SK-N-MC (cell line): ENCODE measurements at places on chromosomes 2 and 18.

- no peak for DNase-seq
Measured at GRCh38 chr2:69089998-69090397, 77.0 kb downstream of the ANTXR1 start.

DNA sequence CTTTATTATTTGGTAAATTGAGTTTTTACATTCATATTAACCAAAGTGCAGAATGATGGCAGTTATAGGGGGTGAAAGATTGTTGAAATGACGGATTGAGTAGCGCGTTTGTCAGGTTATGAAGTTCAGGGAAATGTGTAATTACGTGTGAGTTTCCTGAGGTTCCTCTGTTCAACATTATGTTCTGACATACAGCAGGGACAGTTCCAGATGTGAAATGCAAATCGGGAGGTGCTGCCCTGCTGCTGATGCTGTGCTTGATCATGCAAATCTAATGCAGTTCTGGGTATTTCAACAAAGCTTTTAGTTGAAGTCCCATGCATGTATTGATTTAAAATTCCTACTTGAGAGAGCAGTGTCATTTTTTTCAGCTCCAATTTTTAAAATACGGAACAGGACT lies 57.9 kb downstream of the CDH7 start:
- no peak for DNase-seq

DNA sequence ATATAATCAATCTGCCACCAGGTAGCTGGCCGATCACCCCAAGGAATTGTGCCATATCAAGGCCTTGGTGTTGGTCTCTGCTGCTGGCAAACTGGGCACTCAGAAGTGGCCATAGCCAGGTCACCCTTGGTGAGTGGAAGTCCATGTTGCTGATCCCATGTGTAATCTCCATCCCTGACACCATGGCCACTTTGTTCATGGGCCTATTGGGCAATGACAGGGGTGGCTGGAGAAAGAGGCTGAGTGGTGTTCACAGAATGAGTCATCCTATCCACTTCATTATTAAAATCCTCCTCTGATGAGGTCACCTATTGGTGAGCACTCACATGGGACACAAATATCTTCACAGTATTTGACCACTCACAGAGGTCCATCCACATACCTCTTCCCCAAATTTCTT lies 26.7 kb upstream of the CD226 start:
- no peak for DNase-seq

DNA sequence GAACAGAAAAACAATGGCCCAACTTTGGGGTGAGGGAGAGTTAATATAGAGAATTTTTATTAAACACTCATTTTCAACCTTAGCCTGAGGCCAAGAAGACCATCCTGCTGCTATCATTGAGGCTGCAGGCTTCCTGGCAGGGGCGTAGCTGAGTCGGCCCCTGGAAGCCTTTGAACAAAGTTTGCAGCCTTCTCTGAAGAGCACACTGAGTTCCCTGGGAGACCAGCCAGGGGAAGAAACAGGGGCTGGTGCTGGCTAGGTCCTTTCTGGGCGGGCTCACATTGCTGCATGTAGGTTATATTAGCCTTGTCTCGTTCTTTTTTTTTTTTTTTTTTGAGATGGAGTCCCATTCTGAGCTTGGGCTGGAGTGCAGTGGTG lies 126.8 kb upstream of the HS6ST1 start:
- no peak for DNase-seq

DNA sequence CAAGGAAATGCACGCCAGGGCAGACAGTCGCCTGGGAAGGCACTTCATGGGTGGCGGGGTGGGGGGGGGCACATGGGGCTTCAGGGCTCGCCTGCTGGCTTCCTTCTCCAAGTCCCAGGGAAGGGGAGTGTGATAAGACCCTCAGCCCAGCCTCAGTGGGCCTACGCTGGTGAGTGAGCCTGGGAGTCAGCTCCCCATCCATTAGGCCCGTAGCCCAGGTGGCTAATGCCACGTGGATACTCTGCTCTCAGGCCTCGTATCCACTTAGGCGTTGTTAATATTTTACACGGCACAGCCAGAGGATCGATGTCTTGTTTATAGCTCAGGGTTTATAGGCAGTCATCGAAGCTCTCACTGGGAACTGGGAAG lies 47.1 kb downstream of the KCNIP3 start:
- no peak for DNase-seq

GRCh38 chr18:48347756-48348326 lies 61.3 kb downstream of the ZBTB7C start:
- DNase-seq = no peak

DNA sequence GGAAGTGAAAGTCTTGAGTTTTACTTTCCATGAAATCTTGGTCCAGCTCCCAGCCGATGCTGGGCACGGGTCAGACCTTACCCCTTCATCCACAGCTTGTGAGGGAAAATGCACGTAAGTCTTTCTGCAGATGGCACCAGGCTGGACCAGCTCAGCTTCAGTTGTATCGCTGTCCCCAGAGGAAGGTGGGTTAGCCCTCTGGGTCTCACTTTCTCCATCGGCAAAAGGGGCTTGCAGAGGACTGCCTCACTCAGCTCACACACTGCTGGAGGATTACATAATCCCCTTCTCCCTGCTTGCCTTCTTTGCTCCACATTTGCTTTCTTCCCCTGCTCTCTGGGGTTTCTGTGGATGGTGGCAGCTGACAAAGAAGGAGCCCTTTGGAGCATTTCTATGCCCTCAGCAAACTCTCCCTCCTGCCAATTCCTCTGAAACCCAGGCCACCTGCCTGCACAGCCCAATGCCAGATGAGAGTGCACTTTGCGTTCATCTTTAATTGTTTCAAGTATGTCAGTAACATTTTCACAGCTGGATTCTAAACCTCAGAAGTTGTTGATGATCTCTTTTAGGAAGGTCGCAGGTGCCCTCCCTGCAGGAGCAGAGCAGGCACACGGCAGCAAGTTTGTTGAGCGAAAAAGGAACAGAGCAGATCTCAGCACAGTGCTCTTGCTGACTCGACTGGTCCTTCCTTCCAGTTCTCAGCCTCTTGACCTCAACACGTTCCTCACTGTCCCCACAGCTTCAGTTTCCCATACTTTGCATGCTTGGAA lies 155.6 kb upstream of the GLI2 start:
- no peak for DNase-seq

DNA sequence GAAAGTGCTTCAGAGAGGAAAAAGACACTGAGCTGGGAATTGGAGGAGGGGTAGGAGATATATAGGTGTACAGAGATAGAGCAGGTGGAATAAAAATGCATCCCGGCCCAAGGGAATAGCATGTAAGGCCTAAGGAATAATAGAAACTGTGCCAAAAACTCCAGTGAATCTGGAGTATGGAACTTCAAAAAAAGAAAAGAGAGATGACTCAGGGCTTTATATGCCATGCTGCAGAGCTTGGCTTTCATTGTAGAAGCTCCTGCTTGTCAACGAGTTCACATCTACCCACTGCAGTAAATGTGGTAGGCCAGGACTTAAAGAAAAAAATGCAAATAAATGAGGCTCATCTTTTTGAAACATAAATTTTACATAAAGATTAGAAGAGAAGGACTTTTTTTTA lies 131.8 kb downstream of the MREG start:
- no peak for DNase-seq

DNA sequence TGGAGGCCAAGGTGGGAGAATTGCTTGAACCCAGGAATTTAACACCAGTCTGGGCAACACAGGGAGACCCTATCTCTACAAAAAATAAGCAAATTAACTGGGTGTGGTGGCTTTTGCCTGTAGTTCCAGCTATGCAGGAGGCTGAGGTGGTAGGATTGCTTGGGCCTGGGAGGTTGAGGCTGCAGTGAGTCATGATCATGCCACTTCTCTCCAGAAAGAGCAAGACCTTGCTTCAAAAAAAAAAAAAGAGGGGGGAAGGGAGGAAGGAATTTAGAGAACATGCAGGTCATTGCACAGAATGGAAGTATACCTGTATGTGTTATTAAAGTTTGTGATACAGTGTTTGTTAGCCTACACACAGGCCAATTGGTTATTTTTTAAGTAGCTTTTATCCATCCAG lies 25.8 kb downstream of the PKP4 start:
- DNase-seq = no peak

DNA sequence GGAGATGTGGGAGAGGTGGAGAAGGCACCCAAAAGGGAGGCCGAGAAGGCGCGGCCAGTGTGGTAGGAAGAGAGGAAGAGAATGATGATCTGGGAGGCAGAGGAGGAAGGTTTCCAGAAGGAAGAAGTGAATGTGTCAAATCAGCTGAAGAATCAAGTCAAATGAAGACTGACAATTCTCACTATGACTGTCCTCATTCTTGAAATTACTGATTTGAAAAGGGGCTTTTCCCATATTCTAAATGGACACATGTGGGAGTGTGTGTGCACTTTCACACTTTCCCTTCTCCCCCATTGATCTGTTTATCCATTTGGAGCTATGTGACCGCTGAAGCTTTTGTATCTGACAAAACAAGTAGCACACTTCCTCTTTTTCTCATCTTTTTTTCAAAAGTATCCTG lies 6.1 kb downstream of the AFF3 start:
- no peak for DNase-seq

- DNase-seq = no peak
Measured at GRCh38 chr18:23135550-23136325, 453 bp downstream of the CABLES1 start.

DNA sequence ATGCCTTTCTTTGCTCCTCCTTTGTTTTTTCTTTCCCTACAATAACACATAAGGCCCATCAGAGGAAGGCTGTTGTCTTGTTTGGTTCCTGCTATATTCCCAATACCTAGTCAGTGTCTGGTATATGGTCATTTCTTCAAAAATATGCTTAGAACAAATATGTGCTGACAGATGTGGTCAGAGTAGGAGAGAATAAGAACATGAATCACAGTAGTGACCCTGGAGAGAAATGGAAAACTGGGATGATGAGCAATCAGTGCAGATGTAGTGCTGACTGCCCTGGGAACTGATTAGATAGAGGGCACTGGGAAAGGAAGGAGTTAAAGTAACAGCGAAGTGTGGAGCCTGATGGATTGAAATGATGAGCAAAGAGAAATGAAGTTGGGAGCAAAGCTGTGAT lies 189.4 kb upstream of the LHCGR start:
- DNase-seq = no peak

GRCh38 chr2:200786826-200787225 lies 24.9 kb upstream of the BZW1 start:
- no peak for DNase-seq

- peak; percentile 44 for DNase-seq
Measured at GRCh38 chr2:203453858-203454451, 81.1 kb downstream of the RAPH1 start.

GRCh38 chr18:76399613-76400391 lies 95.2 kb downstream of the ZNF516 start:
- no peak for DNase-seq

- DNase-seq = no peak
Measured at GRCh38 chr2:155651851-155652250, 680.7 kb downstream of the NR4A2 start.

DNA sequence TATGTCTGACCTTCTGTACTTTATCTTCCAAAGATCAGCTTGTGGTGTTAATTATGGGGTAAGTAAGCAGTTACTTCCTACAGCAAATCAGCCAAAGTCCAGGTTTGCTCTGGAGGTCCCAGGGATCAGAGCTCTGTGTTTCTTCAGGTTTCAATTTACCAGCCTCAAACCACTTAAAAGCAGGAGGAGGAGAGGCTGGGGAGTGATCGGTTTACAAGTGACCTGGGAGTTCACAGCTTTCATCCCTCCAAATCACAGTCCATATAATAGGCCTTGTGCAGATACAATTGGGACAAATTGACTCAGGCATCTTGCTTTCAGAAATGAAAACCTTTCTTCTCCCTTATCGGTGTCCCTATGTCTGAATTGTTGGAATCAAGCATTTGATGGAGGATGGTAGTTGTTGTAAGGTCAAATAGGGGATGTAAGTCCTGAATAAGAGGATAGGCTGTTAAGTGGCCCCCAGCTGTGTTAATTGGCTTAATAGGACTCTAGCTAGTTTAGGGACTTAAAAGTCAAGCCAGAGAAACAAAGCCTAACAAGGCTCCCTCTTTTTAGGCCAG lies 188.0 kb upstream of the NT5C1B start:
- DNase-seq = no peak

DNA sequence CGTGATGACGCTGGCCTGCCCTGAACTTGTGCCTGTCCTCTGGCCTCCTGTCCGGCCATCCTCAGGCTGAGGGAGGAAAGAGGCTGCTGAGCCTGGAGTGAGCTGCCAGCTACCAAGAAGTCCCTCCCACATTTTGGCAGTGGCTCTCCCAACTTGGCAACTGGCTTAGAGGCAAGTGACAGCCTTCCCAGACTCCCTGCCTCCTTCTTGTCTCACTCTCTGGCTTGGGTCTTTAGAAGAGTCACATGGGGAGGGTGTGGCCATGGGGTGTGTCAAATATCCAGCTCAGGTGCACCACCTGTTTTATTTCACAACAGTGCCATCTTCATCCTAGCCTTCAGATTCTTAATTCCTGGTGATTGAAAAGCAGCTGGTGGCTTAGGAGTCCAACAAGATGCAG lies 222.9 kb downstream of the PRKCE start:
- DNase-seq = no peak

GRCh38 chr18:6793455-6793854 lies 63.9 kb downstream of the ARHGAP28 start:
- DNase-seq = no peak

DNA sequence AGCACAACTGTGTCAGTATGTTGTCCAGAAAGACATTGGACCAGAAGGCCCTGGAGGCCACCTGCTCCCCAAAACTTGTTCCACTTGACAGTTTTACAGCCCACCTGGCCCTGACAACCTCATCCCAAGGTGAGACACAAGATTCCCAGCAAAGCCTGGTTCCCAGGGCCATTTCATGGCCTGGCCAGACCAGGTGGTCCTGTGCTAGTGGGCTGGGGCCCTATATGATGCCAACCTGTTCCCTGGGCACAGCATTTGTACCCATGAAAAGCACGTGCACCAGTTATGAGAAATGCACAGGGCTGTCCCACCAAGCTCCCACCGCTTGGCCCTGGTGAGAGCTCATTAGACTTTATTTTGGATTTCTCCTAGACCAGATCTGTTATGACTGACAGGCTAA lies 6.0 kb upstream of the SP140L start:
- DNase-seq = no peak

- no peak for DNase-seq
Measured at GRCh38 chr2:225930687-225931086, 531.2 kb downstream of the NYAP2 start.

DNA sequence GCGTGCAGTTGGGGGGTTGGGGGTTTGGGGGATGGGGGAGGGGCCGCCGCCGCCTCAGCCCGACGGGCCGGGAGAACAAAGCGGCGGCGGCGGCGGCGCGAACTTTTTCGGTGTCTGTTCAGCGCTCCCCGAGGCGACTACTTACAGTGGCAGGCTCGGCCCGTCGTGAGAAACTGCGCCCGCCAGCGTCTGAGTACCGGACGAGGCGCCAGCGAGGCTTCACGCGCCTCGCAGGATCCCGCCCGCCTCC lies 172 bp downstream of the PRKD3 start:
- no peak for DNase-seq

- DNase-seq = no peak
Measured at GRCh38 chr2:11773111-11773510, 26.7 kb downstream of the LPIN1 start.
